ENCODE measurements at places on chromosomes 5 and 9. TPM values are rescaled to one million over a fixed set of nuclear protein-coding genes. Genes with fewer than 3 reads are reported as not detected.

The SPATA31A3 gene
- total RNA-seq: not detected

The RXFP3 gene
- total RNA-seq: 0.07 TPM

The MEIKIN gene
- not detected for total RNA-seq

The PRLR gene
- total RNA-seq: 0.07 TPM

The MSH3 gene
- 16.7 TPM for total RNA-seq

The AFAP1L1 gene
- 14.9 TPM for total RNA-seq

The RMI1 gene
- total RNA-seq: 6.1 TPM

The OMD gene
- total RNA-seq: 1.2 TPM
